COLO829 (cell line): ENCODE measurements at places on chromosomes 3 and 15.

DNA sequence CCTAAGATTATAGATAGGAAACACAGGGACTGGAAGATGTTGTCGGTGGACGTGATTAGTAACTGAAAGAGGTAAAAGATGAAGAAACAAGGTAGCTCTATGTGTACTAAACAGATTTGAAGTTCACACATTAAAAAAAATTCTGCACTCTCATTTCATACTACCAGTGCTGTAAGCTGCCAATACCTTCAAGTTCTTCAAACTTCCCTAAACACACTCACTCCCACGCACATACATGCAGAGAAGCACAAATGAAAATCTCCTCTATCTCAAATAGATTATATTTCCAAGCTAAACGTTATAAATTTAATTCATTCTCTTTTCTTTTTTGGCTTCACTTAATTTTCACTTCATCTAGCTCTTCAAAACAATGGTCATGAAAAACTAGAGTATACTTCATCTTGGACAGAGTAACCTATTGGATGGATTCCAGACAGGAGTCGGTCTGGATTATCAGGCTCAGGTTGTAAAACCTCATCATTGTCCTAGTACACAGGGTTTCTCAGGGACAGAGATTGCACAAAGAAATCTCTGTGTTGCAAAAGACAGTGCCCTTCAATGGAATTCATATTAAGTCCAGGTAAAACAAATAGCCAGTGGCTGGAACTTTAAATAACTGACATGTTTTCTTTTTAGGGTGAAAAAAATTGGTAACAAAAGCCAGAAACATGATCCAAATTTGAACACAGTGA, 408.1 kb upstream of the ZNF385D start:
- DNase-seq: no peak

DNA sequence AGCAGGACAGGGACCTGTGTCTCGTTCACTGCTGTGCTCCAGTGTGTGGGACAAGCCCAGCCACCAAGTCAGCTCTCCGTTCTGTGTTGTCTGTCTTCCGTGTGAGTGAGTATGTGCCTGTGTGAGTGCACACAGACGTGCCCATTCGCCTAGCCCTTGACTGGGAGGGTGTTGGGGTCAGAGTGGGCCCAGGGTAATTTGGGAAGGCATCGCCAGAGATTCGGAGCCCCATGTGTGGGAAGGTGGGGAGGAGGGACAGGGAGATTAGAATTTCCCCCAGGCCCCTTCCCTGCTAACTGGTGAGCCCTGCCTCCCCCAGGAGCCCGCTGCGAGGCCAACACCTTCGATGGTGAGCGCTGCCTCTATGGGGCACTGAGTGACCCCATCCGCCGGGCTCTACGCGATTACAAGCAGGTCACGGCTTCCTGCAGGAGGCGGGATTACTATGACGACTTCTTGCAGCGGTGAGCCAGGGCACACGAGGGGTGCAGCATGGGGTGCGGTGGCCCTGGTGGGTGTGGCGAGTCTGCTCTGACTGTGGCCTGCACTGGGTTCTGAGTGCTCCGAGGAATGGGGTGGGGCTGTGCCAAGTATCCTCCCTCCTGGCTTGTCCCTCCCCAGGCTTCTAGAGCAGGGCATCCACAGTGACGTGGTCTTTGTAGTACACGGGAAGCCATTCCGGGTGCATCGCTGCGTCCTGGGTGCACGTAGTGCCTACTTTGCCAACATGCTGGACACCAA, 3.1 kb downstream of the ABTB1 start:
- no peak for DNase-seq

DNA sequence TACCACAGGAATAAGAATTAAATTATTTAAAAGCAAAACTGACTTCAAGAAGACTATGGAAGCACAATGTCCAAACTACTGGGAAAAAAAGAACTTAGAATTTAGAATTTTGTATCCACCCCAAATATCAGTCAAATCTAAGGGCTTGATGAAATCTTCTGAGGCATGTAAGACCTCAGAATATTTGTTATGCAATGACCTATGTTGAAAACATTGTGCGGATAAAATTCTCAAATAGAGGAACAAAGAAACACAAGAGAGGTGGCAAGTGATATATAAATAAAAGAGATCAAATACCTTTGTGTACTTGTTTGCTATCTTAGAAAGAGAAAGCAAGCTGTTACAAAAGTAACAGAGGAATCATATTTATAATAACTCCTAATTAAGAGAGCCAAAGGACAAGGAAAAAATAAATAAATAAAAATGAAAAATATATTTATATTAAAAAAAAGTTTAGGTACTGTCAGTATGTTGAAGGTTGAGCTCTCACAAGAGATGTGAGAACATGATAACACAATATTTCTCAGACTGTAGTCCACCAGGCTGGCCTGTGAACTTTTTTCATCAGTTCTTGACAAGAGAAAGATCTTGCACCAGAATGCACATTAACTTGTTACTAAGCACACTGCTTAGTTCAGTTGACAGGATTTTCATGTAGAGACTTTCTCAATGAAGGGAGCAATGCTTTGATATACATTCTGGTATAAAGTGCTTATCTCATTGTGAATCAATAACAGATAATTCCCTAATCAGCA, 50.0 kb downstream of the CPA3 start:
- no peak for DNase-seq

DNA sequence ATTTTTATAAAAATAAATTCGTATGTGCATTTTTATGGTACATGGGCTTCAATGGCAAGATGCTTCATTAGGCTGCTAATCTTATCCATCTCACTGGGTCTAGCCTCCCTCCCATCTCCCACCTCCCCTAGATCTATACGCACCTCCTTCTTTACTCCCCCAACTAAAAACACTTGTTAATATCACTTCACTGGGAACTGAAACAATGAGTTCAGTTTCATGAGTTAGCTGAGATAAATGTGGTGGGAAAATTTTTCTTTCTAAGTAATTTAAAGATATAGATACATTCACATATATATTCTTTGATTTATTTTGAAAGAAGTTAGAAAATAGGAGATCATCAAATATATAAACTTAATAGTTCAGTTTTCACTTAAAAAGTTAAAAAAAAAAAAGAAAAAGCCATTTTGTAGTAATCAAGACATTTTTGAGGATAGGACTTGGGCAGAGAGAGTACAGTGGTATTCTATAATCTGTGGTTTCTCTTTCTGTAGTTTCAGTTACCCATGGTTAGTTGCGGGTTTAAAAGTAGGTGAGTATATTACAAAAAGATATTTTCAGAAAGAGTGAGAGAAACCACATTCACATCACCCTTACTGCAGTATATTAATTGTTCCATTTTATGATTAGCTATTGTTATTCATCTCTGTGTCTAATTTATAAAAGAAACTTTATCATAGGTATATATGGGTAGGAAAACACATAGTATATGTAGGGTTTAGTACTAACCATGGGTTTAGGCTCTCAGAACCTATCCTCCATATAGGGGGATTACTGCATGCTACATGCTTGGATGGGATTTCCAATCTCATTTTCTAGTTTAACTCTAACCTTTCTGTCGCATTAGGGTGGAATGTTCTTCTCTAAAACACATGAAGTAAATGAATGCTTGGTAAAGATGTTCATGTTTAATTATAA, 316.0 kb upstream of the CBLB start:
- no peak for DNase-seq

DNA sequence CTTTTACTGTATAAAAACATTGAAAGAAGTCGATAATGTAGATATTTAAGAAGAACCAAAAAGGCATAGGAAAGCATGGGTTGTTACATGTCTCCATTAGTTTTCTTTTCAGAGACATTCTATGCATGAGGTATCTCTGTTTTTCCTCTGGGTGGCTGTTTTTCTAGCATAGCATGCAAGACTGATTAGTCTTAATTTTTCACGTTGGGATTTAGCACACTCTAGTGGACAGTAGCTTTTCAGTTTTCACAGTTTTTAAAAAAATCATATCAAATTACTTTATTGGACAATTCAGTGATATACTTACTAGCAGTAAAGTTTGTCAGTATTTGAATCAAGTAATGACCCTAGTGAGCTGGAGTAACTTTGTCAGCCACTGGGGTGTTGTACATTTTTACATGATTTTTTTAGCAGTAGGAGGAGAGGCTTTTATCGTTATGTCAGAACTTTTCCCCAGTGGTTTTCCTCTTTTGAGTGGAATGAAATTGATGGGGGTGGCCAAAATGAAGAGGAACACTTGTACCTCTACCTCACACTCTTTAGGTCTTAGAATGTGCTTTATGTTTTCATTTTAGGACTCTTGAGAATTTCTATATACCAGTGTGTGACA, 57.2 kb downstream of the SEC22A start:
- DNase-seq: peak; percentile 69

GRCh38 chr15:68989541-68990230, 24.8 kb upstream of the NOX5 start:
- no peak for DNase-seq

- DNase-seq: no peak
Measured at GRCh38 chr15:48871542-48871941, 6.4 kb upstream of the EID1 start.

DNA sequence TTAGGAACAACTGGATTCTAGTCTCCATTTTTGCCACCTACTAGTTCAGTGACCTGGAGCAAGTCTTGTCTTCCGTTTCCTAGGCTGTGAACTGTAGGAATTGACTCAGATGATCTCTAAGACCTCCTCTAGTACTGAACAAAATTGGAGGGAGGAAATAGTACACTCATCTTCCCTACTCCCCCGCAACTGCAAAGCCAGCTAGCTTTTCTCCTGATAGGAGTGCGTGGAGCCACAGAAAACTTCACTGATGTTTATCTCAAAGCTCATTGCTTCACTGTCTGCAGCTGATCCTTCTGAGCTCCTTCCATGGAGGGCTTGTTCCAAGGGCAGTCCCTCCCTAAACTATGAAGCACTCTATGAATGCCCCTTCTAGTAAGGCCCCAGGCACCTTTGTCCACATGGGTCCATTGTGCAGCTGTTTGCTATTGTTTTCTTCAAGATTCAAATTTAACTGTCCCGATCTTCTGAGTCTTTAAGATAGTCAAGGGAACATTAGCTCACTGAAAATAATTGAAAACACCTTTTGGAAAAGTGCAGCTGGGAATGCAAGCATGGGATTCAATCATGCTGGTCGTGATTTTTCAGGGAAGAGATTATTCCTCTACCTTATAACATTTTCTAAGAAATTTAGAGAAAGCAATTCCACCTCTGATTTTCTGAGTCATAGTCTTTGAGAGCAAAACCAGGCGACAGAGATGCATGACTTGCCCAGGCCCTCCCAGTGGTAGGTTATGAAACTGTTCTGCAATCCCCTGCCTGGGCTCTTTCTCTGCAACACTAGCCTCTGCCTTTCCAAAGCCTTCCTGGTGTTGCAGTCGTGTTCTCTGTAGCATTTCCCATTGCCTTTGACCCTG, 24.3 kb downstream of the FILIP1L start:
- no peak for DNase-seq

- DNase-seq: no peak
Measured at GRCh38 chr3:27521179-27521871, 37.1 kb upstream of the SLC4A7 start.

- DNase-seq: no peak
Measured at GRCh38 chr3:131356006-131356595, 25.5 kb upstream of the NUDT16 start.

GRCh38 chr3:158098834-158099424, 7.3 kb downstream of the SHOX2 start:
- DNase-seq: no peak

DNA sequence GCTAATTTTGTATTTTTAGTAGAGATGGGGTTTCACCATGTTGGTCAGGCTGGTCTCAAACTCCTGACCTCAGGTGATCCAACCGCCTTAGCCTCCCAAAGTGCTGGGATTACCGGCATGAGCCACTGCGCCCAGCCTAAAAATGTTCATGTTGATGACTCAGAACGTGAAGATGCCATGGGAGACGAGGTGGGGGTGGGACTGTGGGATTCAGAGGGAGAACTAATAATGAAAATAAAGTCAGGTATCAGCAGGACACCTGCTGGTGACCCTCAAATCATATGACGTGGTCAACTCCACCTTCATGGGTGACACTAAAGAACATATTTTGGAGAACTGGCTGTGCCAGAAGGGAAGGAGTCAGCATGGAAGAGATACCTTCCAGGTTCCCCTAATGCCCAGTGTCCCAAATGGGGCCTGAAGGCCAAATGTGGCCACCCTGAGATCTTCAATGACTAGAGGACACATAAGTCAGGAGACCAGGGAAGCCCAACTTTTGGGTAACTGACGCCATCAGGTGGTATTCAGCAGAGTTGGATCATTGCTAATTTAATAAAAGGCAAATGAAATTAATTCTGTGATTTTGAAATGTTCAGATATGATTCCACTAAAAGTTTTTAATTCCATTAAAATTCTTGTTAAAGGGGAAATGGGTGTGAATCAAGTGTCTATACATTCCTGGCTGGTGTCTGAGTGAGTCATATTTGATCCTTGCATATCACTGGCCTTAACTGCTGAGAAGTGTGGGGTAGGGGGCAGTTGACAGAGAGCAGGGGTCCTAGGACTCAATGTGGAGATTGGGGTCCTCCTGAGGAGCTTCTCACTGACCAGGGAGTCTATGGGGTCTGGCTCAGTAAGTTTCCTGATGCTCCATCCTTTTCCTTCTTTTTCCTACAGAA, 88.6 kb upstream of the GSK3B start:
- peak; percentile 76 for DNase-seq

DNA sequence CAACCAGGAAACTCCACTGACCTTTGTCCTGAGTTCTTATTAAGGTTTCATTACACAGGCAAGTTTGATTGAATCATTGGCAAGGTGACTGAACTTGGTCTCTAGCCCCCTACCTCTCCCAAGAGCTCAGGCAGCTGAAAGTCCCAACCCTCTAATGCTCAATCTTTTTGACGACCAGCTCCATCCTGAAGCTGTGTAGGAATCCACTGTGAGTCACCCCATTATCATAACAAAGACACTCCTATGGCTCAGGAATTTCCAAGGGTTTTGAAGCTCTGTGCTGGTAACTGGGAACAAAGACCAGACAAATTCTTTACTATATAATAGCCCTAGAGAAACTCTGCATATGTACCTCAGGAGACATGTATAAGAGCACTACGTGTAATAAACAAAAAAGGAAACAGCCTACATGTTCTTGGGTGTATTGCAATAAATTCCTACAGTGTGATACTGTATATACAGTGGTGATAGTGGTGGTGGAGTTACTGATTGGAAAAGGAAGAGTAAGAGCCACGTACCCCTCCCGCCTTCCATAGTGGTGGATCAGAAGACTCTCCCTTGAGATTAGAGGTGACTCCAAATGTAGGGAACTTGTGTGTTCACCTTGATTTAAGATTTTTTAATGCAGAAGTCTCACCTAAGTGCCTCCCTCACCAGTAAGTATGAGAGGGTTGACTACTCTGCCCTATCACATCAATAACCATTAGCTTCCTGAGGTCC, 116.6 kb downstream of the ST8SIA2 start:
- DNase-seq: no peak

- no peak for DNase-seq
Measured at GRCh38 chr3:97711654-97712053, 52.9 kb upstream of the ARL6 start.

- peak; percentile 45 for DNase-seq
Measured at GRCh38 chr15:89332446-89332845, 2.2 kb downstream of the POLG start.

GRCh38 chr3:10330319-10330718, 9.4 kb upstream of the SEC13 start:
- no peak for DNase-seq

DNA sequence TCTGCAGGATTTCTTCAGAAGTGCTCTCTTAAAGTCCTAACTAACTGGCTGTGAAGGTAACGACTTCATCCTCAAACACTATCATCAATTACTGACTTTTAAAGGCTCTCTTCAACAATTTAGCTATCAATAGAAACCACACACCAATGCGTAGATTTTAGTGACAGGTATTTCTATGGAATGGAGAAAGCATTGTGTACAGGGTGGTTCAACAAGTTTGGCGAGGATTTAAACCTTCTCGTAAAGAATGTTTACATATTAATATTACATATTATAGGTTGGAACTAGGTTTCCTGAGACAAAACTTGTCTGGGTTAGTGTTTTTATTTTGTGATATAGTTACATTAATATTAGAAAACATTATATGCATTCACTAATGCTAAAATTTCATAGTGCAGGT, 233.6 kb downstream of the CHL1 start:
- DNase-seq: no peak
